Stimulated activated CD8-positive, alpha-beta memory T cell treated with anti-CD3 and anti-CD28 coated beads, Interleukin-2, amount 100 ng/mL, for 1 hour (primary cell): ENCODE measurements at places on chromosomes 3 and 15.

- no peak for DNase-seq
Observed at GRCh38 chr3:119279584-119280243, 14.5 kb upstream of the ARHGAP31 start.

DNA sequence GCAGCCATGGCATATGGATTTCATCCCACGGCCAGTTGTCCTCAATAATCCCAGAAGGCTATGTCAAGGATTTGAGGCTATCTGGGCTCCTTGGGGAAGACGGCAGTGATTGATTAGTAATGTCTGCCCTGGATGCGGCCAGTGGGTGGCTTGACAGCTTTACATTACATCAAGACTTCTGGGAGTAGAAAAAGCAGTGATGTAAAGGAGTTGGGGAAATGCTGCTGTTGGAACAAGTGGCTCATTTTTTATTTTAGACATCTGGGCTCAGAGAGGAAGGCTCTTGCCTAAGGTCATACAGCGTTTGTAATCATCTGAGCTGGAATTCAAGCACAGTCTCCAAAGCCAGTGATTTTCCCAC lies 94.1 kb downstream of the FLNB start:
- DNase-seq = no peak

- no peak for DNase-seq
Observed at GRCh38 chr3:145649368-145649887, 511.6 kb downstream of the PLOD2 start.

- DNase-seq = no peak
Observed at GRCh38 chr15:87483468-87483867, 773.1 kb downstream of the NTRK3 start.

GRCh38 chr3:64082961-64083541 lies 59.8 kb upstream of the PSMD6 start:
- no peak for DNase-seq

DNA sequence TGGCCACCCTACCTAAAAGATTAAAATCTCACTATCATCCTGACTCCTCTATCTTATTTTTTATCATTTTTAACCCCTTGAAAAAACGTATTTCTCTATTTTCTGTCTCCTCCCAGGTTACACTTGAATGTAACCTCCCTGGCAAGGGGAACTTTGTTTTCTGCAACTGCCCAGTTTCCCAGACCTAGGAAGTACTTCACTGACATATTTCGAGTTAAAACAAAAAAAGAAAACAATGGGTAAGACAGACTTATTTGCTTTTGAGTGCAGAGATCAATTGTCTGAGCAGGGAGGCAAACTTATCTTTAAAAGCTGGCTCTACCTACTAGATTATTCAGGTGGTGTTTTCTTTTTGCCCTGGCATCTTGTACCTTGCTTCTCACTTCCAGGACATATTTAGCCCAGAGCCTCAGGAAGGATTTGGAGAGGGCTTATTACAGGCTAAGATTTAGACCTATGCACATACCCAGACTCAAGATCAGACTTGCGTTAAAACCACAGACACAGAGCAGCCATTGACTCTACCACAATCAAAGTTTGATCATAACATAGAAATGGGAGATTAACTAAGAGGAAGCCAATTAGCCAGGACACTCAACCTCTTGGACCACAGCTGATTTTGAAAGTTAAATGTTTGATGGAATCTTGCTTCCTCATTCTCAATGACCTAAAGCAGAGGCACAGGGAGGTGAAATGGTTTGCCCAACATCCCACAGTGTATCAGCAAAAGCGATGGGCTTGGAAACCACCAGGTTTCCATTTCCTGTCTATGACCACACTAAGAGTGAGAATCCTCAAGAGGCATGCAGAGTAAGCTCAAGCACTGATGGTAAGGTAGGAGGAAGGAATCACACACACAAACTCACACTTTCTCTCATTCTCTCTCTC lies 169.5 kb upstream of the THBS1 start:
- DNase-seq = no peak

DNA sequence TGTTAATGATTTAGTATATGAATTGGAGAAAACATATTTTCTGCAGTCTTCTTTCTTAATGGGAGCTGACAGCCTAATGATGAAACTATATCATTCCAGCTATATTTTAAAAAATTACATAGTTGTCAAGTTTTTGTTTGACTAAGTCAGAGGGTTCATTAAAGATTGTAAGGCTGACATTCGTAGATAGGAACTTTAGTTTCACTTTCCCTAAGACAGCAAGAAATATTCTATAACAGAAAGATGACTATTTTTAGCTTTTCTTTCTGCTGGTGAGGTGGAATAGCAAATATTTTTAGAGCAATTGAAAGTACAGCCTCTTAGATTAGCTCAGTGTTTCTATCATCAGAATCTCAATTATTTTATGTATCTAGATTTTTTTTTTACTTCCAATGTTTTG lies 60.2 kb downstream of the PIAS1 start:
- no peak for DNase-seq

DNA sequence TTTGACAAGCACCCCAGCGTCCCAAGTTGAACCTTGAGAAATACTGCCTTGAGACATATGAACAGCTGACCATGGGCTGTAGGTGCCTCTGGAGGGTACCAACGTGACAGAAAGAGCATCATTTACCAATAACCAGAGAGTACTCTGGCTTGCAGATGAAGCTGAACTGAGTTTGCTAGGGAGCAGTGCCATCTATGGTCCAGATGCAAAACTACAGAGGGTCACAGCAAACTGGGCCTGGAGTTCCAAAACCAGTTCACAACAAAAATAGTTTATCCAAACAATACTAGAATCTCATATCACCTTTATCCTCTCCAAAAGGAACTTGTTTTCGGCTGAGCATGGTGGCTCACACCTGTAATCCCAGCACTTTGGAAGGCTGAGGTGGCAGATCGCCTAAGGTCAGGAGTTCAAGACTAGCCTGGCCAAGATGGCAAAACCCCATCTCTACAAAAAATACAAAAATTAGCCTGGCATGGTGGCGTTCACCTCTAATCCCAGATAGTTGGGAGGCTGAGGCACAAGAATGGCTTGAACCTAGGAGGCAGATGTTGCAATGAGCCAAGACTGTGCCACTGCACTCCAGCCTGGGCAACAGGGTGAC lies 69.3 kb downstream of the CHAC1 start:
- DNase-seq = no peak

GRCh38 chr3:171001957-171002694 lies 24.4 kb downstream of the SLC2A2 start:
- DNase-seq = no peak

DNA sequence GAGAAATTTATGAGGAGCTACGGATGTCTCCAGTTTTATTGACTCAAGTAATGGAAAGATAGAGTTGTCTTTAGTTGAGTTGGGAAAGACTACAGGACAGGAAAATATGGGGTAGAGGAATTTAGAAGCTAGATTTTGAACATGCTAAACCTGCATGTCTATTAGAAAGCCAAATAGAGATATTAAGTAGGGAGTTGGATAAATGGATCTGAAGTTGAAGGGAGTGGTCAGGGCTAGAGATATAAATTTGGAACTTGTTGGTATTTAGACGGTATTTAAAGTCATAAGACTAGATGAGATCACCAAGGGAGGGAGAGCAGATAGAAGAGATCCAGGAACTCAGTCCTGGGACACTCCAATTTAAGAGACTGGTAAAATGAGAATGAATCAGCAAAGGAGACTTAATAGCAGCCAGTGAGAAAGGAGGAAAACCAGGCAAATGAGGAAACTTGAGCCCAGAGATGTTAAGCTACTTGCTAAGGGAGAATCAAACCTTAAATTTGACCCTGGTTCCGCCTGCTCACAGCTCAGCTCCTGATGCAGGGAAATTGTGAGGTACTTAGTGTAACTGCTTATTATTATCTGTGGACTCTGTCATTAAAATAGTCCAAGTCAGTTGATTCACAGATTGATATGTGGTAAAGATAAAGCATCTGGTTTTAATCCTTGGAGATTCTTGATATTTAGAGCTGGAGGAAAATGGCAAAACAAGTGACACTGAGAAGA lies 35.8 kb downstream of the ABI3BP start:
- no peak for DNase-seq

DNA sequence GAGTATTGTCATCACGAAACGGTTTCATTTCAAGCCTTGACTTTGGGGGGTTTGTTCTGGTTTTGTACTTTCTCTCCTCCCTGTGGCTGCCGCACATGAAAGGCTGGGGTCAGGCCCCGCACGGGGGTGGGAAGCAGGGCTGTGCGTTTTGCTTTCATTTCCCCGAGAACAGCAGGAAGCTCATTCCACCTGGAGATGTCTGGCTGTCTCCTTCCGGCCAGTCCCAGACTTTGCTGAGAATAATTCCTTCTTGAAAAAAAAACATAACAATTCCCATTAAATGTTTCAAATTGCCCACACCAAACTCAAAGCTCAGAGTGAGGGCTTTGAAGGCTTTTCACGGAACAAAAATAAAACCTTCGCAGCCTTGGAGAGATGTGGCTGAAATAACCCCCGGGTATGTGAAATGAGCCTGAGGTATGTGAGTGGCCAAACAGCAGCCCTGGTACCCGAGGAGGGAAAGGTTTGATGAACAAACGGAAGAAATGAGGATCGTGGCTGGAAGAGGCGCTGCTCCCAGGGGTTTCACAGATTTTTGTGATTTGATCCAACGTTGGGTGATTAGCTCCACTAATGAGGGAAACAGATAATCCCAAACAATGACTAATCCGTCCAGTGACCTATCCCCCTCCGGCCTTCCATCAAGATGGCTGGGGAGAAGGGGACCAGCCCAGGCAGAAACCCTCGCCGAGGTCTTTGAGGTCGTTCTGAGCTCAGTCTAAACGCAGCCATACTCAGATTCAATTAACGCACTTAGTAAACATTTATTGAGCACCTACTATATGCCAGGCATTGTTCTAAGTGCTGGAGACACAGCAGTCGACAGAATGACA lies 126.9 kb upstream of the MEF2A start:
- DNase-seq = no peak

DNA sequence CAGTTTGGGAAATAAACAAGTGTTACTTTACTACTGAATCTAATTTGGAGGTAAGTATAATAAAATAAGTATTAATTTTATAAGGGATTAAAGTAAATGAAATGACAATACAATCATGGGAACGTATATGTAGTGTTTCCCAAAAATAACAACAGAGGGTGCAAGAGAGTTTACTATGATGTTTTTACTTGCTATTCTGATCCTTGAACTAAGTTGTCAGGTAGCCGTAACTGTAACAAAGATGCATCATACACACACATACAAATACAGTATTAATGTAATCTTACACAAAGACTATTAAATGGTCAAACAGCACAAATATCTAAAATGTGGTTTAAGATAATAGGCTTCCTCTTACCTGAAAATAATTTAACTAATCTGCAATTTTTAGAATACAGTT lies 311.4 kb downstream of the TBC1D5 start:
- no peak for DNase-seq

- DNase-seq = no peak
Observed at GRCh38 chr15:57625703-57626448, 34.2 kb downstream of the MYZAP start.

GRCh38 chr3:187400756-187401155 lies 32.6 kb downstream of the RTP4 start:
- DNase-seq = no peak

GRCh38 chr3:139477710-139478640 lies 1.7 kb upstream of the RBP2 start:
- DNase-seq = no peak

DNA sequence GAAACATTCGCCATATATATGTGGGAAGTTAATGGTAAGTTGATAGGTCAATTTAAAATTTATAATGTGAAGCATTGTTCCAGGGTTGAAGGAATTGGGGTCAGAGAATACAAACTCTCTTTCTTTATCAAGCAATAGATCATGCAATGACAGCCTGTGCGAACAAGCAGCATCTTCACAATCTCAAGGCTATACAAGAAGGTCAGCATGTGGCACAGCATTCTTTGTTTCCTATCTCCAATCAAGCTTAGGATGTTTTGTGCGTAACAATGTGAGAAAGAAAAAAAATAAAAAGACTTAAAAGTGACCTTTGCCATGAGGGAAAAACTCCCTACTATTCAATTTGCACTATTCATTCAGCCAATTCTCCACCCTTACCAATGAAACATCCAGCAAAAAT lies 288.1 kb upstream of the NECTIN3 start:
- DNase-seq = no peak

GRCh38 chr3:107791027-107791426 lies 268.3 kb downstream of the BBX start:
- DNase-seq = no peak
